Suppressor macrophage treated with lipopolysaccharide for 4 hours (primary cell): ENCODE measurements at places on chromosomes 1 and 21.

- no peak for DNase-seq
These were observed 9.2 kb downstream of the IL12RB2 start for GRCh38 chr1:67316918-67317317.

GRCh38 chr21:25995278-25995677 lies 175.3 kb downstream of the APP start:
- DNase-seq = no peak

- DNase-seq = no peak
These were observed 52.0 kb upstream of the SAMSN1 start for GRCh38 chr21:14598065-14598464.

GRCh38 chr1:7360526-7360925 lies 410.6 kb upstream of the VAMP3 start:
- no peak for DNase-seq

GRCh38 chr1:180609643-180610555 lies 21.9 kb upstream of the XPR1 start:
- DNase-seq = peak; percentile 13

- no peak for DNase-seq
These were observed 114.6 kb upstream of the KCNJ15 start for GRCh38 chr21:38142224-38142623.

DNA sequence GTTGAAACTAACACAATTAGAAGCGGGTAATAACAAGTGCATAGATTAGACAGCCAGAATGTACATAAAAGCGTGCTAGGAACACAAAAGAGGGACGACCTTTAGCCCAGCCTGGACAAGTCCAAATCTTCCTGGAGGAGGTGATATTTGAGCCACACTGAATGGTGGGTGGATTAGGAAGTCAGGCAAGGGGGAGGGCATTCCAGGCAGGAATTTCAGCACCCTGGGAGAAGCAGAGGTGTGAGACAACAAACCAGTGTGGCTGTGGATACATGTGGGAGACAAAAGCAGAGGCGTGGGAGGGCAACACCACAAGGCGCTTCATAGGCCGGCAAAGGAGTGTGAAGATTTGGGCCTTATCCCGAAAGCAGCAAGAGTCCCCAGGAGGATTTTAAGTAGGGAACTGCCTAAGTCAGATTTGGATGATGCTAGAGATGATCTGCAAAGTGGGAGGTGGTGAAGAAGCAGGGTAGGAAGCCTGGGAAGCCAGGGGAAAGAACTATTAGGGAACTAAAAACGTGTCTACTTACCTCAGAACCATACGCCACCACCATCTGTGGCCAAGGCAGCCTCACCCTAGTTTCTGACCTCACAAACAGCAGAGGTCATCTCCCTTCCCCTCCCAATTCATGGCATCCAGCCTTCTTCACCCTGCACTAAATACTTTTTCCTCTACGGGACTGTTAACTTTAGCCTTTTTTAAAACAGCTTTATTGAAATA lies 81.8 kb downstream of the GLUL start:
- DNase-seq = no peak

- DNase-seq = no peak
These were observed 3.1 kb downstream of the CTXND2 start for GRCh38 chr1:150890033-150890416.
